ENCODE measurements at places on chromosomes 13 and 19.

- DNase-seq = no peak
These were observed 11.9 kb downstream of the PLEKHF1 start for GRCh38 chr19:29677001-29677817.

DNA sequence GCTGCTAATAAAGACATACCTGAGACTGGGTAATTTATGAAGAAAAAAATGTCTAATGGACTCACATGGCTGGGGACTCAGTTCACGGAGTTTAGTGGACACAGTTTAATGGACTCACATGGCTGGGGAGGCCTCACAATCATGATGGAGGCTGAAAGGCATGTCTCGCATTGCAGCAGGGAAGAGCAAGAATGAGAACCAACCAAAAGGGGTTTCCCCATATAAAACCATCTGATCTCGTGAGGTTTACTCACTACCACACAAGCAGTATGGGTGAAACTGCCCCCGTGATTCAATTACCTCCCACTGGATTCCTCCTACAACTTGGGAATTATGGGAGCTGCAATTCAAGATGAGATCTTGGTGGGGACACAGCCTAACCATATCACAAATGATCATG lies 1181.2 kb downstream of the PCDH9 start:
- no peak for DNase-seq

DNA sequence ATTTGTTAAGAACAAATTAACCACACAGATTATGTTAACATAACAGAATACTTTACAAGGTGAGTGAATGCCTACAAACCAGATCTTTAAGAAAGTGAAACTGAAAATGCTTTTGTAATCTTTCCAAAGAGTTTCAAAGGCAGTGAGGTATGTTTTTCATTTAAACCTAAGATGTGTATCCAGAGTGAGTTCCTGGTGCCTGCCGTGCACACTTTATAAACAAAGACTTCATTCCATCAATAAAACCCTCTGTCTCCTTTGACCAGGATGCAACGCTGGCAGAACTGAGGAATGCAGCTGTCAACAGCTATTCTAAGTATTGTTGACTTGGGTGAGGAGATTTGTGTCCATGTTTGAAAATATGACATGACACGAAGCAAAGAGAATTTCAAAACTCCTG lies 344.6 kb downstream of the DNAJC15 start:
- DNase-seq = no peak

DNA sequence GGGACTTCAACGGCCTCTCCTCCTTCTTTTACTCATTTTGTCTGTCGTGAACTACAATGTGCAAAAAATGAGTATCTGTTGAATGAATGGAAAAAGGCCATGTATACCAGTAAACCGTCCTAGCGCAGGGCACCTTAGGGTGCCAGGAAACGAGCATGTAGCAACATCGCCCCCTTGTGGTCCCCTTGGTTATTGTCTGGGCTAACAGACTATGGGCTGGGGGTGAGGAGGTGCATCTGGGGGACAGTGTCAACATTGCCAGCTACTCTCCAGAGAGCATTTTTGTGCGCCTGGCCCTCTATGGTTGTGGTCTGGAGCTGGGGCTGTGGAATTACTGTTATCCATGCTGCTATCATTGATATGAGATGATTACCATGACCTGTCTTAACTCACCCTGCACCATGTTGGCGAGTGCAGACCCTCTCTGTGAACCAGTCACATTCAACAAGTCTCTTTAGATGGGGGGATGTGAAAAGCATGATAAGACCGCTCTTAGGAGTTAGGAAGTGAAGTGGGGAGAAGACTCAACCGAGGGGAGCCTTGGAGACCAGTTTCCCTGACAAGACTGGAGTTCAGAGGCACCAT lies 22.8 kb upstream of the SIGLEC11 start:
- DNase-seq = peak; percentile 20

DNA sequence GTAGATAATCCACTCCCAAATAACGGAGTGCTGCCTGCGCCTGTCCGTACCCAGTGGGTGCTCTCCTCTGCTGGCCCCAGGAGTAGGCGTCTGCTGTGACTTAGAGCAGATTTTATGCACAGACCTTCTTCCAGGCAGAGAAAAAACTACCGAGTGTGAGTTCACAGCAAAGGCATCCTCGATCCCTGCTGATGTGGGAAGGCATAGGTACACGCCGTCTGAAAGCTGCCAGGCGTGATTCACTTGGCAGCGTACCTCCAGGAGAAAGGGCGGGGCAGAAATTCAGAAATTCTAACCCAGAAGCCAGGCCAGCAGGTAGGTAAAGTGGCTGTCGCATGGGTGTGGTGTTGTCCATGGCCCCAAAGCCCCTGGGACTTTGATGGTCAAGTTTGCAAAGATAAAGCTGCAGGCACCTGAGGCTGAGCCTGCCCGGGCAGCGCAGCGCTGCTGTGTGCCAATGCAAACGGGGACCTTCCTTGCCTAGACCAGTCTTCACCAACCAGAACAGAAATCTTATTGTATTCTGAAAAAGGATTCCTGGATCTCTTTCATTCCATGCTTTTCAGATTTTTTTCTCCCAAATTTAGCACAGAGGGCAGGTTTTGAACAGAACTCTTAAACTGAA lies 36.3 kb downstream of the COL4A2 start:
- DNase-seq = peak; percentile 95

DNA sequence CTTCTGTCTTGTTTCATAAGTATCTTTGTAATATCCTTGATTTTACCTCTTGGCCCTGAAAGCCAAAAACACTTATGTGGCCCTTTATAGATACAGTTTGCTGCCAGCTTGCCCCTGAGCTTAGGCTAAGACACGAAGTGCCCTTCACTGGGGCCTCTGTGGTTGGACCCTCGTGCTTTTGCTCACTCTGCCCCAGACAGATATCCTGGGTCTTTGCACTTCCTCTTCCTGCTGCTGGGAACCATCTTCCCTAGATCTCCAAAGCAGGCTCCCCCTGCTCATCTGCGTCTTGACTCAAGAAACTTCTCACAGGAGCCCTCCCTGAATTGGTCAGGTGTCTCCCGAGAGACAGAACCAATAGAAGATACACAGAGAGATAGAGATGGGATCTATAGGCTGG lies 2.0 kb upstream of the TNFSF14 start:
- no peak for DNase-seq

DNA sequence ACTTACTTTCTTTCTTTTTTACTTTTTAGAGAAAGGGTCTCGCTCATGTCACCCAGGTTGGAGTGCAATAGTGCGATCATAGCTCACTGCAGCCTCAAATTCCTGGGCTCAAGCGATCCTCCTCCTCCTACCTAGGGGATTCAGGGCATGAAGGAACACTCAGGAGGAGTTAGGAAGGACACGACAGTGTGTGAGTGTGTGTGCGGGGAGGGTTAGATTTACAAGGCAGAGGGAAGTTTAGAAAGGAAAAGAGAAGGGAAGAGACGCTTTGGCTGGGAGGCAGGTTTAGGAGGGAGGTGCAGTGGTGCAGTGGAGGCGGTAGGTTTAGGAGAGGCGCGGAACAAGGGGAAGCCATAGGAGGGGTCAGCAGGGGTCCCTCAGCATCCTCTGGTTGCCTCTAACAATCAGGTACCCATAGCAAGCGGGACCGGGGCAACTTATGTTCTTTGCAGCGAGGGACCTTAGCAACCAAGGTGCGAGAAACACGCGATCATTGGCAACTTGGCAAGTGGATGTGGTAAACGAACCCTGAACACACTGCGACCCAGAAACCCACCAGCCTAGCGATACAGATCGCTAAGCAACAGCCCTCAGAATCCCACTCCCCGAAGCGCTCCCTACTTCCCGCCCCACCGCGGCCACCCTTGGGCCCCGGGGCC lies 501 bp downstream of the SIRT2 start:
- peak; percentile 31 for DNase-seq

DNA sequence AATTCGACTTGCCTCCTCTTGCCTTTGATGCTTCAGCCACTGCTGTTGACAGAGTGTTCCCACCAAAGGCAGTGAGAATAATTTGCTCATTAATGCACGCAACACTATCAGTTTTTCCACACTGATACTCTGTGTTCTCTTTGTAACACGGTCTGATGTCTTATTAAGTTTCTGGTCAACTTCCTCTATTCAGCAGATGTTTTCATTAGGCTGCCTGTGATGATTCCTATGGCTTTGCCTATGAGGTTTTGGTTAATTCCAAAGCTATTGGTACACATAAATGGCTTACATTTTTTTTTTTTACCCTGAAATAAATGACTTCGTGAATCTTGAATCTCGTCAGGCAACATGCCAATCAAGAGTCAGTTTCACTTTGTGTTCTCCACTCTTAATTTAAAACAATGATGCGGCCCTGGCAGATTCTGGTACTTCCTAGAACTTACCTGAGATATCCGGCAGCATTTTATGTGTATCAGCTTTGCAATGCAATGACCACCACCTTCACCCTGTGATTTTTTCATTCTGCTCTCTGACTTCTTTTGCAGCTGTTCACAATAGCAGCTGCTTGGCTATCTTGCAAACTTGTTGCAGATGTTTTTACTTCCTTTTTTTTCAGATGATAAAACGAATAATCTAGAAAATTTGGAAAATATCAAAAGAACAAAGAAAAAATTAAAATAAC lies 27.5 kb upstream of the KL start:
- no peak for DNase-seq

DNA sequence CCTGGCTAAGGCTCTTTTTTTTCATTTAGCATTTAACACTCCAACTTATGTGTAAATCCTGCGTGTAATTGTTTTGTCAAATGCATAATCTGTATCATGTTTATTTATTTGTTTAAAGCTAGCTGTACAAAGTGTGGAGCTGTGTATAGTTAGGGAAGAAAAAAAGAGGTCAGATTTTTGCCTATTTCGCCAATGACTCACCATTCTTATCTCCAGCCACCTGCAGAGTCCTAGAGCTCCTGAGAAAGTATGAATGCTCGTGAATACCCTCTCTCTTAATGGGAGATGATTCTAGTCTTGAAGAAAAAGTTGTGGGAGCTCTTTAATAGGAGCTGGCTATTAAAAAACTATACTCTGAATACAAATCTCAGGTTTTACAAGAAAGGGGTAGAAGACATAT lies 778.8 kb upstream of the SLITRK5 start:
- DNase-seq = no peak

DNA sequence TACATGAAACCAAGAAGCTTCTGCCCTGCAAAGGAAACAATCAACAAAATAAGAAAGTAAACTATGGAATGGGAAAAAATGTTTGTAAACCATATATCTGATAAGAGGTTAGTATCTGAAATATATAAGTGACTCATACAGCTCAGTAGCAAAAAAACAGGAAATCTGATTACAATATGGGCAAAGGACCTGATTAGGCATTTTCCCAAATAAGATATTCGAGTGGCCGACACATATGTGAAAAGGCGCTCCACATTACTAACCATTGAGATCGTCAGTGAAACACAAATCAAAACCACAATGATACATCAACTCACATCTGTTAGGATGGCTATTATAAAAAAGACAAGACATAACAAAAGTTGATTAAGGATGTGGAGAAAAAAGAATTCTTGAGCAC lies 2818.6 kb upstream of the PCDH20 start:
- no peak for DNase-seq

GRCh38 chr19:2149980-2150793 lies 1.2 kb downstream of the AP3D1 start:
- DNase-seq = peak; percentile 41

DNA sequence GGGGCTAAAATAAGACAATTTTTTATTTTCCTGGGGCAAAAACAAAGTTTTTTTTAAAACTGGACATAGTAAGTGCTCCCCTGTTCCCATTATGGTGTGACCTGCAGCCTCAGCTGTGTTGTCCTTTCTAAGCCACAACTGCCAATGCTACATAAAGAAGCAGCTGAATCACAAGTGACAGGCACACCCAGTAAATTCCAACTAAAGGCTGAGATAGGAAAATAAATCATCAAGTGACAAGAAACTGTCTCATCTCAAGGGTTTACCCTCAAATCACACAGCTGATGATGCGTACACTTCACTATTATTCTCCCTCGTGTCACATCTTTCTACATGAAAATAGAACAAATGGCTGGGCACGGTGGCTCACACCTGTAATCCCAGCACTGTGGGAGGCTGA lies 28.7 kb downstream of the STK24 start:
- DNase-seq = no peak

DNA sequence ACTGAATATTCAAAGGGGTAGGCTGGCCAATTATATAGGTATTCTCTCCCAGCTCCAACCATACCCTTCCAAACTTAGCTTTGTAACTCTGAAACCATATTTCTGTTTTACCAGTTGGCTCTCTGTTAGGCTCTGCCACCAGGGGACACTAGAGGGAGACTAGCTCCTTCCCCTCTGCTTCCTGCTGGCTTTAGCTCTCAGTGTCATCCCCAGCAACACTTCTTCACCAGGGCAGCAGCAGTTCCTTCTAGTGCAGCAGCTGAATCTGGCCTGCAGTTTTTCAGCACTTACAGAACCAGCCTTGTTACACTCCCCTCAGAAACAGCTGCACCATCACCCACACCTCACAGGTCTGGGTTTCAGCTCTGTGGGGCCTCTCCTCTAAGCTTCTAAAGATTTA lies 51.0 kb upstream of the DOCK9 start:
- DNase-seq = no peak
